ENCODE measurements at places on chromosomes 16 and 17.

DNA sequence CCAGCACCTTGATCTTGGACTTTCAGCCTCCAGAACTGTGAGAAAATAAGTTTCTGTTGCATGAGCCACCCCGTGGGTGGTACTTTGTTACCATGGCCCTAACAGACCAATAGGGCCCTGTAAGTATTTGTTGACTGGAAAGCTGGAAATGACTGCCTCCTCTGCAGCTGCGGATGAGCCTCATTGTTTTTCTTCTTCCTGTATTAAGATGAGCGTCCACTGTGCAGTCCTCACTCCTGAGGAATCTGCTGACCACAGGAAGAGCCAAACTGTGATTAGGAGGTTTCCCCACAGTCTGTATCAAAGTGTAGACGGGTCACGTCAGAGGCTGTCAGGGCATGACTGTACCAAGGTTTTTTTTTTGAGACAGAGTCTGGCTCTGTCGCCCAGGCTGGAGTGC, 12.2 kb upstream of the AKTIP start:
- no peak for DNase-seq

DNA sequence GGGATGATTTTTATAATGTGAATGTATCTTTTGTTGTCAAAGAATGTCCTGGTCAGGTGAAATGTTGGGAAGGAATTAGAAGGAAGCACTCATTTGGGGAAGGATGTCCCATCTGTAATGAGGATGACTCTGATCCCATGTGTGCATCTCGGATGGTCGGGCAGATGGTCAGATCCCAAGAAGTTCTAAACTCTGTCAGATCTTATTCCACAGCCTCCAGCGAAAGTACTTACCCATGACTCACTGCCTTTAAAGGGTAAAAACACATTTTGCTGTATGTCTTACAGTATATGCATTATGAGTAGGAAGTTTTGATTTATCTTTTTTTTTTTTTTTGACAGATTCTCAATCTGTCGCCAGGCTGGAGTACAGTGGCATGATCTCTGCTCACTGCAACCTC, 548 bp upstream of the KRTAP4-11 start:
- no peak for DNase-seq

DNA sequence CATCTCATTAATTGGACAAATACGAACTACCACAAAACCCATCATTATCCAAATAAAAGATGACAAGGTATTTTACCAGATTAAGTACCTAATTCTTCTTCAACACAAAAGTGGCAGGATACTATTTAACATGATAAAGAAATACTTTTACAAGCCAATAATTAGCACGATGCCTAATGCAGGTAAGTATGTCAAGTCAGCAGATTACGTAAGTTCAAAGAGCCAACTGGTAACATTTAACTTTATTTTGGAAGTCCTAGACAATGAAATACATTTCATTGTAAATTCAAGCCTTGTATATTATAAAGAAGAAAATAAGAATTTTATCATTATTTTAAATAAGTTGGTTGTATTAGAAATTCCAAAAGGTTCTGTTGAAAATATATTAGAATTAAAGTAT, 535.3 kb upstream of the SOX9 start:
- DNase-seq, result no peak

- DNase-seq, result no peak
These were observed 17.7 kb downstream of the ITGAL start for GRCh38 chr16:30490210-30490609.

DNA sequence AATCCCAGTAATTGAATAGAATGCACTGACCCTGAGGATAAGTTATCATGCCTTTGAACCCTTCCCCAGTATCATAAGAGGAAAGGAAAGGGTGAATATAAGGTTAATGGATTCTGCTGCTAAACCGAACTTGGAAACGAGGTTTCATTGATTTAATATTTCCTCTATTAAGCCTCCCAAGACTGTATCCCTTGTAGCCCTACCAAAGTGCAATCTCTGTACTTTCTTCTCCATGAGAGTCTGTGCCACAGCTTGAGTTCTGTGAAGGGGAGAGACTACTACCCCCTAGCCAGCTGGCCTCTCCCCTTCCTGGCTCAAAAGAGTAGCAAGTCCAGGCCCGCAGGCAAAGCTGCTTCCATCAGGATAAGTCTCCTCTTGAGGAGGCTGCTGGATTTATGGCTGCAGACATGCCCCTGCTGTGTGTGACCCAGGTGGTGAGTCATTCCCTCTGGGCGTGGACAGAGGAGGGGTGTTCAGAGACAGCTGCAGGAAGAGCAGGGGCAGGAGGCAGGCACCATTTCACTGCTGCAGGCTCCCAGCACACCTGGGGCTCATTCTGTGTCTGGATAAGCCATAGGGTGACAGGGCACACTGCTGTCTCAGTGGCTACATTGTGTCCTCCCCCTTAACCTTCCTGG, 58.4 kb downstream of the TOM1L2 start:
- DNase-seq, result no peak

- no peak for DNase-seq
These were observed 33.8 kb upstream of the PHLPP2 start for GRCh38 chr16:71758293-71758760.

DNA sequence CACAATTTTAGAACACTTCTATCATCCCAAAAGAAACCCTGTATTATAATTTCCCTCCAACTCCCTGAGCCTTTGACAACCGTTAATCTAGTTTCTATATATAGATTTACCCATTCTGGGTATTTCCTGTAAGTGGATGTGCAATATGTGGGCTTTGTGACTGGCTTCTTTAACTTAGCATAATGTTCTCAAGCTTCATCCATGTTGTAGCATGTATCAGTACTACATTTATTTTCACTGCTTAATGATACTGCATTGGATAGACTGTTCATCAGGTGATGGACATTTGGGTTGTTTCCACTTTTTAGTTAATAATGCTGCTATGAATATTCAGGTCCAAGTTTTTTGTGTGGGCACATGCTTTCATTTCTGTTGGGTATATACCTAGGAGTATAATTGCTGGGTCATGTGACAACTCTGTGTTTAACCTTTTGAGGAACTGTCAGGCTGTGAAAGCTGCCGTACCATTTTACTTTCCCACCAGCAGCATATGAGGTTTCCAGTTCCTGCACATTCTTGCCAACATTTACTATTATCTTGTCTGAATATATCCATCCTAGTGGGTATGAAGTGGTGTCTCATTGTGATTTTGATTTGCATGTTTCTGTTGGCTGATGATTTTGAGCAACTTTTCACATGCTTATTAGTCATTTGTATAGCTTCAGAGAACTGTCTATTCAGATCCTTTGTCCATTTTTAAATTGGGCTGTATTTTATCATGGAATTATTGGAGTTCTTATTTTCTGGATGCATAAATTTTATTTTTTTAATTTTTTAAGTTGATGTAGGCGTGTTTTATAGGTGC, 16.4 kb downstream of the REXO5 start:
- no peak for DNase-seq

- DNase-seq, result no peak
These were observed 15.2 kb downstream of the KRT23 start for GRCh38 chr17:40922239-40922638.

- peak; percentile 45 for DNase-seq
These were observed 113.4 kb upstream of the KCNJ16 start for GRCh38 chr17:69961501-69962145.

- no peak for DNase-seq
These were observed 174.6 kb upstream of the RPH3AL start for GRCh38 chr17:527247-527646.

DNA sequence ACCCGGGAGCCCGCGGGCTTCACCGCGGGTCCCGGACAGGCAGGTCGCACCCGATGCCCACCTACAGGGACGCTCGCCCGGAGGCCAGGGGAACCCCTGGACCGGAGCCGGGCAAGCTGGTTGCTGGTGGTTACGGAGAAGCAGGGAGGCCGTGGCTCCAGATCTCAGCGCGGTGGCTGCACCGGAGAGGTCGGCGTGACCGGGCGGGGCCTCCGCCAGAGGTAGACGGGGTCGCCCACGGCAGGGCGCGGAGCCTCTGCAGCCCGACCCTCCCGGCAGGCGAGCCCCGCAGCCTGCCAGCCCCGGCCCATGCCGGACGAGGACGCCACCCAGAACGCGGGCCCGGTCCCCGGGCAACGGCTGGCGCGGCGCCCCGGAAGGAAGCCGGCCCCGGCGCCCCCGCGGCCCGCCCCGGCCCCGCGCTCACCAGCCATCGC, 341 bp downstream of the PCYT2 start:
- no peak for DNase-seq

- no peak for DNase-seq
These were observed 36.3 kb downstream of the SLC47A1 start for GRCh38 chr17:19569785-19570543.

- no peak for DNase-seq
These were observed 37.6 kb upstream of the CBFA2T3 start for GRCh38 chr16:89014403-89015230.

DNA sequence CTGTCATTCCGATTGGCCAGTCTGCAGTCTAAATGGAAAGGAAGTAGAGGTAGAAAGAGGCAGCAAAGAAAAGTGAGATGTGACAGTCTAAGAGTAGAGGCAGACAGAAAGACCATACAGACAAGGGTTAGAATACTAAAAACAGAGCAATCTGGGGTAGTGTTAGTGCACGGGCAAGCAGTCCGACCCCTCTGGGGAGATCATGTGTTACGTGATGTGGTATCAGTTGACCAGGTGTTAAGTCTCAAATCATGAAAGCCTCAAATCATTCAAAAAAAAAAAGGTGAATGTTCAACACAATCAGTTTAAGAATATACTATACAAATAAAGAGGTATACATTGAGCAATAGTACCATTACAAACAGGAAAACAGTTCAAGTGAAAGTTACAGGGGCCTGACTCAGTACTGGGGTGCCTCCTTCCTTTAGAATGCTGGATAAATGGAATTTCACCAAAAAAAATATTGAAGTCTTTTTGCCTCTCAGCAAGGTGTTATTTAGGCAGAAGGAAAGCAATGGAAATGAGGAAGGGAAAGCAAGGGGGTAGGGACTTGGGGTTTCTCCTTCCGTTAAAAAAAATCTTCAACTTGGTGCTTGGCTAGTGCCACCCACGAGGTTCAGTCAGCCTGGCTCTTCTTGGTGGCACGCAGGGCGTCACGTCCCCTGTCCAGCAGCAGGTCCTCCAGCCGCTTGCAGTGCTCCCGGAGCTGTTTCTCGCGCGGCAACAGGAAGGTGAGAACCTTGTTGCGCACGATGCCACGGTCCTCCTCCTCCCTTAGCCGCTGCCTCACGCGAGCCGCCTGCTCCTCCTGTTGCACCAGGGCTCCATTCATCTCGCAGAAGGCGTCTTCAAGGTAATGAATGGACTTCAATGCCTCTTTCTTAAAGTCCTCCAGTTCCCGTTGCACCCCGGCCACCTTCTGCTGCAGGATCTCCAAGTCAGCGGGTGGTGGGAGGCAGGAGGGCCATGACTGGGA, 616 bp downstream of the CCDC182 start:
- DNase-seq, result no peak

DNA sequence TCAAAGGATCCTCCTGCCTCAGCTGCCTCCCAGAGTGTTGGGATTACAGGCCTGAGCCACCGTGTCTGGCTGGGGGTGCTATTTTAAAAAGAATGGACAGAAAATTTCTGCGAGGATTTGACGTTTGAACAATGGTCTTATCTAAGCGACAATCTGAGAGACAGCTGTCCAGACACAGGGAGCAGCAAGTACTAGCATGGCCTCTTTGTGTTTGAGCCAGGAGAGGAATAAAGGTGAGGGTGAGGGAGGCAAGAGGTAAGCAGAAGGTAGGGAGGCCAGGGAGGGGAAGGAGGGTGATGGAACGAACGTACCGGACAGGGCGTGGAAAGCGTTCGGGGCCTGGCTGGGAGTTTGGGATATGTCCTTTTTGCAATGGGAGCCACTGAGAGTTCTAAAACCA, 59.2 kb downstream of the PITPNC1 start:
- no peak for DNase-seq

- no peak for DNase-seq
These were observed 3.7 kb upstream of the TACO1 start for GRCh38 chr17:63596856-63597586.

GRCh38 chr16:51271156-51271701, 120.2 kb upstream of the SALL1 start:
- DNase-seq, result no peak

- DNase-seq, result peak; percentile 33
These were observed 9.2 kb downstream of the STAT3 start for GRCh38 chr17:42378959-42379594.

GRCh38 chr17:1469231-1469852, 13.3 kb upstream of the CRK start:
- DNase-seq, result no peak
